ENCODE measurements at places on chromosomes 5 and 9.

- DNase-seq: no peak
Measured at GRCh38 chr5:179310439-179311090, 34.7 kb downstream of the ADAMTS2 start.

DNA sequence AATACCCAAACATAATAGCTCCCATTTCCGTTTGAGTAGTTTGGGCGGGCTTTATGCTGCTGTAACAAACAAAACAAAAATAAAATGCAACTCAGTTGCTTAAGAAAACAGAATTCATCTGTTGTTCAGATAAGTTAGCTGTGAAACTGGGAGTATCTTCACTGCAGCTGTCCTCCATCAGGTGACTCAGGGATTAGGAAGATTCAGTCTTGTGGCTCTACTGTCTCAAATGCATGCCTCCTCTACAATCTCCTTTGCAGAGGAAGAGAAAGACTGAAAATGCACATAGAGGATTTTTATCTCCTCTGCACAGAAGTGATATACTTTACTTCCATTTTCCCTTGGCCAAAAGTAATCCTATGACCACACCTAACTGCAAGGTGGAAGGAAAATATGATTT is 883.7 kb downstream of the PTPRD start:
- no peak for DNase-seq

- no peak for DNase-seq
Measured at GRCh38 chr9:77726289-77726688, 78.2 kb upstream of the GNA14 start.

- no peak for DNase-seq
Measured at GRCh38 chr5:91950328-91950727, 567.2 kb upstream of the ARRDC3 start.

DNA sequence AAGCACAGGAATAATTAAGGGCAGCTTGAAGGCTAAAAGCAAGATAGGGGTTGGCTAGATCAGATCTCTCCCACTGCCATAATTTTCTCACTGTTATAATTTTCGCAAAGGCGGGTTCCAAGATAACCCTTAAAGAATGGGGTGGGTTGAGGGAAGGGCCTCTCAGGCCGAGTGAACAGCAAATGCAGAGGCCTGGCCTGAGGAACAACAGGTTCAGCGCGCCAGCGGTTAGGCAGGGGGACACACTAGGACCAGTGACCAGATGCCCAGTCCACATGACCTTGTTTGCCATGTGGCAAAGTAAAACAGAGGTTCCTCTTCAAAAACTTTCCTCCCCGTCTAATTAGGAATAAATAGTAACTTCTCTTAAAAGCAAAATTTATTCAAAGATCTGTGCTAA is 1.2 kb upstream of the PHAX start:
- no peak for DNase-seq

Data from CD8-positive, alpha-beta memory T cell (primary cell).